Right forelimb (tissue), 1 donor: ENCODE measurements at places on chromosomes 6 and 20.

DNA sequence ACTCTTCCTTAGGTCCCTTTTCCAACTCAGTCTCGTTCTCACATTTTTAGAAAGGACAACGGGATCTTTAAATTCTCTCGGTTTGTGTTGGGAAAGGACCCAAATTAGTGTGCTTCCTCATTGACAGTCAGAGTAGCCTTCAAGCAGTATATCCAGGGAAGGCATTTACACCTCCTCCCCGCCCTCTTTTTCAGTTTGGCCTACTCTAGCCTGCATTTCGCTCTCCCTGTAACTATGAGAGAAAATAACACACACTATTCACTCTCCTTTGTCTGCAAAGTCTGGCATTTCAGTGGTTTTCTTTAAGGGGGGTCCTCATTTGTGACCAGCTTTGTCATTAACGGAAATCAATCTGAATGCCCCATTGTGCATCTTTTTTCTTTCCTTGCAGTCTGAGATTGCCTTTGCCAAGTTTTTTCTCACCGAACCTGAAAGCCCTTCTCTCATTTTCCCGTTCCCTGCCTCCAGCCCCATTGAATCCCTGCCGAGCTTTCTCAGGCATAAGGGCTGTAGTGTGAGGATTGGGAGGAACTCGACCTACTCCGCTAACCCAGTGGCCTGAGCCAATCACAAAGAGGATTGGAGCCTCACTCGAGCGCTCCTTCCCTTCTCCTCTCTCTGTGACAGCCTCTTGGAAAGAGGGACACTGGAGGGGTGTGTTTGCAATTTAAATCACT is 393 bp upstream of the FABP7 start:
- DNase-seq, result no peak

DNA sequence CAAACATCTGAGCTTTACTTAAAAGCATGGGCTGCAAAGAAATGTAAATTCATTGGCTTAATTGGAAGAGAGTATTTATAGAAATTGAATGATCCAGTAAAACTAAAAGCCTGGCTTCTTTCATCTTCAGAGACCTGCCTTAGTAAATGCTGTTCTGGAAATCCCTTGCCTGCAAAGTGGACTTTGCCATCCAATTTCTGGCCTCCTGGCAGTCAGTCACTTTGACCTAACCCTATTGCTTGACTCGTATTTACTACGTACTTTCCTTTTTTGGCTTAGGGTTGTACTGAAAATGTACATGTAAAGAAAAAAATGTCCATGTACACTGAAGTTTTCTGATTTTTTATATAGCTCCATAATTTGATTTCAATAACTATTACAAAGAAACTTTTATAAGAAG is 47.1 kb downstream of the E2F3 start:
- no peak for DNase-seq

DNA sequence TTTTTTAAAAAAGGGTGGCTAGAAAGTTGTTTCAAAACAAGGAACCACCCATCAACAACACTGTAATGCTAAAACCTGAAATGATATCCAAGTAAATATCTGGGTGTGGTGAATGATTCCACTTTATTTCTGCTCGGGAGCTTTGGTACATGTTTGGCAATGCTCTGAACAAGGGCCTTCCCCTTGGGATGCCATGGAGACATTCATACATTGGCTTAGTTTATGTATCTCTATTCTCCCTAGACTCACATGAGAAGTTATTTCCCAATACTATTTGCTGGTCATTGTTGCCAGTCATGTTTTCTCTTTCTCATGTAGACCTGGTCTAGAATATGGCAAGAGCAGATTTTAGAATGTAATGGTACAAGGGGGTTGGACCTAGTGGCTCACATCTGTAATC is 22.9 kb downstream of the ADTRP start:
- DNase-seq, result no peak

DNA sequence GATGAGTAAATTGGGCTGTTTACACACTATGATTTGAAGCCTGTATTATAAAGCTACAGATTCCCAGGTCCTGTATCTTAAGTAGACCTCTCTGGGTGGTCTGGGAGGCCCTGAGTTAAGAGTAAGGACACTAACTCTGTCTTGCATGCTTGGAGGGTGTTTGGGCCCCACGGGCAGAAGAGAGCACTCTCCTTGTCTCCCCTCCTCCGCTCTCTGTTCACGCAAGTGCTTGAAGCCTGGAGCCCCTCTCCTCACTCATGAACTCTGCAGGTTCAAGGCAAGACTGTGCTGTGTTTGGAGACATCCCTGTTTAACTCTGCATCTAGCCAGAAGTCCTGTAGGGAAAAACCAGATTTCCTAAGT is 154.0 kb downstream of the ZDHHC14 start:
- DNase-seq, result no peak

GRCh38 chr6:124027392-124027791 is 223.7 kb downstream of the NKAIN2 start:
- no peak for DNase-seq
